ENCODE measurements at places on chromosomes 6 and 20.

DNA sequence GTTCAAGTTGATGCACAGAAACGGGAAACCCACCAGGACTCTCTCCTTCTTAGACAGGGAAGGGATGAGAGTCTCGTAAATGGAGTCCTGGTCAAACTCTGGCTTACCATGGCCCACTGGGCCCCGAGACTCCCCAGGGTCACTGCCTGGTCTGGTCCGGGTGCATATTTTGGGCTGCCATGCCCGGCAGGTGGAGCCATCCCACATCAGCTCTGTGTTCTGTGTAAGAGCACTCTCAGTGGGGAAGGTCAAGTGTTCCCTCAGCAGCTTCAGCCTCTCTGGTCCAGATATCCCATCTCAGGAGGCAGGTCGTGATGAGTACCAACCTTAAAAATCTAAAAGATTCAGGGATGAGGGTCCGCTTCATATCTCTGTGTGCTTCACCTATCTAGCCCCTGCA, 138.8 kb downstream of the EDN3 start:
- DNase-seq, result no peak

DNA sequence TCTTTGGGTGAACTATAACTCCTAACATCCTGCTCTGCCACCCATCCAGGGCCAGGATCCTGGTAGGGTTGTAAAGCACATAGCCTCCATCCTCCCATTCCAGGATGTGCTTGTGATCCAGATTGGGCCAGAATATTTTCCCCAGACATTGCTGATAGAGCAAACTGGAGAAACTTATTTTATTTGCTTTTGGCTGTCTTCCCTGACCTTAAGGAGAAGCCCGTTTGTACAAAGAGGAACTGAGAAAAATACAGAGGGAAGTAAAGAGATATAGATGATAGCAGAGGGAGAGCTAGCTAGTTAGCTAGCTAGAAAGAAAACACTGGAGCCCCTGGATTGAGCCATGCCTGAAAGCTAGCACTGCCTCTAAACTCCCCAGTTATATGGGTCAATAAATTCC, 9.0 kb upstream of the HDAC2 start:
- DNase-seq, result no peak

- no peak for DNase-seq
Measured at GRCh38 chr6:73704260-73704659, 8.3 kb downstream of the CD109 start.

- DNase-seq, result no peak
Measured at GRCh38 chr6:135722190-135722589, 129.3 kb upstream of the PDE7B start.

DNA sequence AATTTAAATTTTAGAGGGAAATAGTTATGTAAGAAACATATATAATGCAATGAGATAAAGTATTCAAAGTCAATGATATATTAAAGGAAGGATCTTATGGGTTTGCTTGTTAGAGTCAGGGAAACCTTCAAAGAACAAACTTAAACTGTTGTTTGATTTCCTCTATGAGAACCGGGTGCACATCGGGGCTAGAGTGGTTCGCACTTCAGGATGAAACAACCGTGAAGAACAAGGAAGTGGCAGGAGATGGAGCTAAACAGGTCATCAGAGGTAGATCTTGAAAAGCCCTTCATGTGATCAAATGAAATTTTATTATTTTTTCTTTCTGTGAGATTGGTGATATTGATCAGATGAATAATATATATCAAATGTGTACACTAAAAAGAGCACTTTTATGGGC, 951.9 kb upstream of the FLRT3 start:
- no peak for DNase-seq

GRCh38 chr20:53409447-53409717, 184.3 kb downstream of the ZNF217 start:
- no peak for DNase-seq

DNA sequence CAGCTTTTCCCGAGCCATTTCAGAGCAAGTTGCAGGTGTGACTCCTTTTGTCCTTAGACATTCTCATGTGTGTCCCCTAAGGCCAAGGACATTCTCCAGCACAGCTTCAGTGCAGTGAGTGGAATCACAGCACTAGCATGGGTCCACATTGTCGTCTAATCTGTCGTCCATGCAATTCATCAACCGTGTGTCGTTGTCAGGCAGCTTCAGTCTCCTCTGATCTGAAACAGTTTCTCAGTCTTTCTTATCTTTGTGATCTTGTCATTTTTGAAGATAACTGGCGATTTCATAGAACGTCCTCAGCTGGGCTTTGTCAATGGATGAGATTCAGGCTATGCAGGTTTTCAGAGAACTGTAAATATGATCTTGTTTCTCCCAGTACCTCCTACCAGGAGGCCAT, 31.7 kb downstream of the CST2 start:
- no peak for DNase-seq

DNA sequence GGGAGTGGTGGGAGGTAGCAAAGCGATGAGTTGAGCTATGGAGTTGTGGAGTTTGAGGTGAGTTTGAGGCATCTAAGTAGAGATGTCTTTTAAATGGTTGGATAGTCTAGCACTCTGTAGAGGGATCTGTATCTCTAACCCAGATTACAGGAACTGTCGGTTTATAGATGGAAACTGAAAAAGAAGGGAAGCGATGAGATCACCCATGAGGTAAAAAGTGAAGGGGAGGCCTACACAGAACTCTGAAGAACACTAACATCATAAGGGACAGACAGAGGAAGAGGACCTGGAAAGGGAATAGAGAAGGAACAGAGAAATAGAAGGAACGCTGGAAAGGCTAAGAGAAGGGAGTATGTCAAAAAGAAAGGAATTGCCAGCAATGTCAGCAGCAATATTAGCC, 2.5 kb downstream of the HINT3 start:
- DNase-seq, result no peak

GRCh38 chr6:149963212-149963461, 606 bp upstream of the ULBP1 start:
- peak; percentile 36 for DNase-seq

DNA sequence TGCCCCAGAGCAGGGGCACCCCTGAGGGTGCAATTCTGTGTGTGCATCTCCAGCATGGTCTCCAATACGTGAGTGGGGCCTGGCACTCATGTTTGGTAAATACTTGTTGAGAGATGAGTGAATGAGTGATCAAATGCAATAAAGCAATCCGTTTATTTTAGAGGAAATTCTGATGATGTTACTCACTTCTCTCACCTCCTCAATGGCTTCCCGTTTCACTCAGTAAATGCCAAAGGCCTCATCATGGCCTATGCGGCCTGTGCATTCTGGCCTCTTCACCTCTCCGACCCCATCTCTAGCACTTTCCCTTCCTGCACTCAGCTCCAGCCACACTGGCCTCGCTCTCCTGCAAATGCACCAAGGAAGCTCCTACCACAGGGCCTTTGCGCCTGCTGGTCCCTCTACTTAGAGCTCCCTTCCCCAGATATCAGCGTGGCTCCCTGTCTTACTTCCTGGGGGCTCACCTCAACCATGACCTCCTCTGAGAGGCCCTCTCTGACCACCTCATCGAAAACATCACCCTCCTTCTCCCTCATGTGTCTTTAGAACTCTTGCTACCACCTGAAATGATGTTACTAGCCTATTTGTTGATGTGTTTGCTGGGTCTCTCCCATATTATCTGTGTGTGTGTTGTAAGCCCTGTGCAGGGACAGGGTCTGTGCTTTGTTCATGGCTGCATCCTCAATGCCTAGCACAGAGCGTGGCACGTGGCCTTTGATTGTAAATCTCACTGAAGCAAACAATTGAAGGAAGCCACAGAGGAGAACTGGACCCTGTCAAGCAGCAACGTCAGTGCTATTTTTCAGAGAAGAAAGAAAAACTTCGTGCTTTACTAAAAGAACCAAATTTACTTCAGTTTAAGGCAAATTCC, 42.6 kb downstream of the RAB44 start:
- no peak for DNase-seq

GRCh38 chr6:47016909-47017308, 25.2 kb downstream of the ADGRF1 start:
- DNase-seq, result no peak

DNA sequence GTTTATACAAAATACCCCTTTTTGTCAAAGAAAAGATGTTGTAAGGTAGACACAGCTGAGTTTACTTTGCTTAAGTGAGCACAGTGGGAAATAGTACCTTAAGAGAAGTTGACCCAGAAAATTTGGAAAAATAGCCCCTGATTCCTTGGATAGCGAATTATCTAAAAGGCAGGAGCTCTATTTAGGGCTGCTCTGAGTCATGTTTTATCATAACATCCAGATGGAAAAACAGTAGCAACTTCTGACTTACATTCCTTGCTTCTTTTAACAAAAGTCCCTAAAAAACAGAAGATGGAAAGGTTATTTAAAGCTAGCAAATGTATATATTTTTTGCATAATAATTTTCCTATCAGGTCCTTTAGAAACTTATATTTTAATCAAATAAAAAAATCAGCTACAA, 59.0 kb downstream of the THEMIS start:
- DNase-seq, result no peak

- no peak for DNase-seq
Measured at GRCh38 chr20:24872291-24873024, 76.6 kb upstream of the CST7 start.

- no peak for DNase-seq
Measured at GRCh38 chr6:21772884-21773575, 179.5 kb downstream of the SOX4 start.

- no peak for DNase-seq
Measured at GRCh38 chr6:13718123-13718458, 6.5 kb upstream of the RANBP9 start.

GRCh38 chr6:167030222-167031072, 31.2 kb downstream of the CEP43 start:
- no peak for DNase-seq

GRCh38 chr6:123997223-123997622, 193.6 kb downstream of the NKAIN2 start:
- no peak for DNase-seq

GRCh38 chr6:144314003-144314485, 28.9 kb downstream of the UTRN start:
- no peak for DNase-seq

DNA sequence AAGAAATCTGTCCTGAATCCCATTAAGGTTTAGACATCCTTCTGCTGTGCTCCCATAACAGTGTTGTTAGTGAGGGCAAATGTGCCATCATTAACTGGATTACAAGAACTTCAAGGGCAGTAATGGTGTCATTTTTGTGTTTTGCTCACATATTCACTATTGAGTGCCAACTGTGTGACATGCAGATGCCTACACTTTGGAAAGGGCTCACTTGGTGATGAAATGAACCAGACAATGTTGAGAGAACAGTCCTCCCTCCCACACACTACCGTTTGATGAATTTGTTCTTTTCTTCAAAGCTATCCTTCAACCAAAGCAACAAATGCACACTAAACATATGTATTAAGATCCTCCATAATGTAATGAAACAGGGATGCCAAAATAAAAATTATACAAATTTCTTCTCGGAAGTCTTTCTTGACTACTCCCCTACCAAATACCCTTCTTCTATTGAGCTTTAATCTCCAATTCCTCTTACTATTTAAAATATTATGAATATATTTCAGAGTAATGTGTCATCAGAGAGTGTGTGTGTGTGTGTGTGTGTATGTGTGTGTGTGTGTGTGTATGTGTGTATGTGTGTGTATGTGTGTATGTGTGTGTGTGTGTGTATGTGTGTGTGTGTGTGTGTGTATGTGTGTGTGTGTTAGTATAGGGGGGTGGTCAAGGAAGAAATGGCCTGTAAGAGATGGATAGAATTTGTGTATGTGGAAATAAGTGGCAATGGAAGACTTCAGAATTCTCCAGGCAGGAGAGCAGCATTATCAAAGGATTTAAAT, 92.3 kb upstream of the ENPP5 start:
- no peak for DNase-seq

DNA sequence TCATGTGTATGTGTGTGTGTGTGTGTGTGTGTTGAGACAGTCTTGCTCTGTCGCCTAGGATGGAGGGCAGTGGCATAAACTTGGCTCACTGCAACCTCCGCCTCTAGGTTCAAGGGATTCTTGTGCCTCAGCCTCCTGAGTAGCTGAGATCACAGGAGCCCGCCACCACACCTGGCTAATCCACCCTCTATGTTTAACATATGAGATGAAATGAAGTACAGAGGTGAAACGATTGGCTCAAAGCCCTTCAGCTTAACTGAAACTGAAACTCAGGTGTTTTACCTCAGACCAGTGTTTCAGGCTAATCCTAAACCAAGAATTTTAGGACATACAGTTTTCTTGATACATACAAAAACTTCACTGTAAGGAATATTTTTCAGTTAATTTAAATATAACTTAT, 167.3 kb downstream of the KCNQ5 start:
- no peak for DNase-seq

DNA sequence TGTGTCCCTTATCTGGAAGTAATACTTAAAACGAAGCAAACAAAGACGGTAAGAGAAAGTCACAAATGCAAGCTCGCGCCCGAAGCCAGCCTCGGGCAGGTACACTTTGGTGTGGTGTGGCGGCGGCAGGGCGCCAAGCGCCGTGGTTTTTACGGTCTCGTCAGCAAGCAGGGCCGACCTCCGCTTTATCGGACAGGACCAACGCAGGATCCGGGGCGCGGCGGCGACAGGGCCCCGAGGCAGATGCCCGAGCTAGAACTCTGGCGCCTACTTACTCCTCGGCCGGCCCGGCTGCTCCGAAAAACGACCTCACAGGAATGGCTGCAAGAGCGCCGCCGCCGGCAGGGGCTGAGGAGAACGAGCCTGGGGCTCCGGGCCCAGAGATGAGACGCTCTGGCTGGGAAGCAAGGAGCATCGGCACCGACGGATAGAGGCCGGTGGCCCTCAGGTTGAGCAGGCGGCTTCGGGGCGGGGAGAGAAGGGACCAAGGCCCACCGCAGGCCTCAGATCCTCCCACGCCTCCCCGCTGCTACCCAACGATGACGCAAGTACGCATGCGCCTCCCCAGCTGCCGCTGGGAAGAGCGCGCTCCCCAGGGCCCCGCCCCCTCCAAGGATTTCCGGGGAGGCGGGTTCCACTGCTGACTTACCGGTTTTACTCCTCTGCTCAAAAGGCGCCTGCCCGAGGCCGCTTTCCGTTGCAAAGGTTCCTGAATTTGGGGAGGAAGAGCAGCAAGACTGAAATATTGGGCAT, 60.6 kb downstream of the FAM217A start:
- peak; percentile 95 for DNase-seq

DNA sequence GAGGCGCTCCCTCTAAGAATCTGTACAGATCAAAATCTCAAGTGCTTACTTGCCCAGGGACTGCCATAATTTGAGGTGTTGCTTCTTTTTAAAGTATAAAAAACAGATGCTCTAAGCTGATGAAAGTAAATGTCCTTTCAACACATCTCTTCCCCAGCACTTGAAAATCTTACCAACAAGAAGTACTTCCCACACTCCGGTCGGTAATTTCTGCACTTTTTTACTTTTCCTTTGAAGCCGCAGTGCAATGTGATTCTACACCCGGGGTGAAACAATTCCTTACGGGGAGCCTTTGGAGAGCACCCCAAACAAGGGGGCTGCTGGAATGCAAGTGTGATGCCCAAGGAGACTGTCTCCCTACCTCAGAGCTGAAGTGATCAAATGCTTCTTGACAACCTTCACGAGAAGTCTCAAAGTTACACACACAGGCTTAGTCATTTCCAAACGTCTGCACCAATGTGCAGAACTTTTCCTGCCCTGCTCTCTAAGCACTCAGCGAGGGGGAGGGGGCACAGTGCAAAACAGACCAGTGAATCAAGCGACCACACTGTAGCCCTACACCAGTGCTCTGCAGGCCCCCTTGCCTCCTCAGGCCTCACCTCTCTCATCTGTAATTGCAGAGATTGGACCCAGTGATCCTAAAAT, 56.7 kb downstream of the ATXN1 start:
- DNase-seq, result no peak
